Mucosa of gallbladder (tissue), 1 donor: ENCODE measurements at places on chromosomes 1 and 21. TPM values are rescaled to one million over a fixed set of nuclear protein-coding genes. Genes with fewer than 3 reads are reported as not detected.

The FLG2 gene
- not detected for total RNA-seq

The KRTAP20-2 gene
- total RNA-seq, result not detected

The CELA3A gene
- total RNA-seq, result 25.1 TPM

The COL16A1 gene
- total RNA-seq, result 52.5 TPM

The FAAH gene
- total RNA-seq, result 48.1 TPM

The LRRC8D gene
- total RNA-seq, result 26.5 TPM

The TSPEAR gene
- total RNA-seq, result 0.06 TPM

The NEK2 gene
- 1.3 TPM for total RNA-seq

The MROH9 gene
- not detected for total RNA-seq

The IFI16 gene
- 42.4 TPM for total RNA-seq

The ACOT11 gene
- 38.1 TPM for total RNA-seq

The ZBED6 gene
- total RNA-seq, result 35.1 TPM

The OLFML3 gene
- total RNA-seq, result 74.8 TPM

The SHE gene
- 6.2 TPM for total RNA-seq

The FCGR1A gene
- total RNA-seq, result 13.2 TPM
